ENCODE measurements at places on chromosomes 16 and 17. TPM values are rescaled to one million over a fixed set of nuclear protein-coding genes. Genes with fewer than 3 reads are reported as not detected.

The SLC22A31 gene
- total RNA-seq: not detected

The TNFRSF12A gene
- 132 TPM for total RNA-seq

The TMUB2 gene
- 22.6 TPM for total RNA-seq

The ACSM5 gene
- total RNA-seq: 11.5 TPM

The EPN3 gene
- 20.1 TPM for total RNA-seq

The FNDC8 gene
- total RNA-seq: not detected

The CCL4 gene
- not detected for total RNA-seq

The CFAP20 gene
- 11.9 TPM for total RNA-seq

The ULK2 gene
- 28.3 TPM for total RNA-seq

- no peak for DNase-seq
Observed at GRCh38 chr17:34249478-34249877, 5.6 kb upstream of the CCL2 start.

DNA sequence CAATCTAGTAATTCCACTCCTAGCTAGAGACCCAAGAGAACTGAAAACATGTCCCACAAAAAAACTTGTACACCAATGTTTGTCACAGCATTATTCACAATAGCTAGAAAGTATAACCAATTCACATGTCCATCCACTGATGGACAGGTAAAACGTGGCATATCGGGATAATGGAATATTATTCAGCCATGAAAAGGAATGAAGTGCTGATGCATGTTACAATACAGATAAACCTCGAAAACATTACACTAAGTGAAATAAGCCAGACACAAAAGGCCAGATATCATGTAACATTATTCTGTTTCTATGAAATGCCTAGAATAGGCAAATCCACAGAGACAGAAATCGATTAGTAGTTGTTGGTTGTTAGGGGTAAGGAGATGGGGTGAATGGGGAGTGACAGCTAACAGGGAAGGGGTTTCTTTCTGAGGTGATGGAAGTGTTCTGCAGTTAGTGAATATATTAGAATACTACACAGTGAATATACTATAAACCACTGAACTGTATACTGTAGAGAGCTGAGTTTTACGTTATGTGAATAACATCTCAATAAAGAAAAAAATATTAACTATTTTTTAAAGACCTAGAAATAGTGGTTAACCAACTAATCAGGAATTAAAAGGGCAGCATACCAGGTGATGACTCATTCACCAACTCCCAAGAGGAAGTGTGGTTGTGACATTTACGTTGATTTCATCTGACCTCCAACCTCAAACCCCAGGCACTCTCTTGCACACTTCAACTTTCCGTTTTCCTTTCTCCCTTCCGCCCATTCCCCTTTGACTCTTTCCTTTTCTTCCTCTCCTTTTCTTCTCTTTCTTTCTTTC lies 48.6 kb downstream of the GAS7 start:
- DNase-seq: no peak

- no peak for DNase-seq
Observed at GRCh38 chr16:86604436-86605193, 26.3 kb downstream of the FOXL1 start.

- no peak for DNase-seq
Observed at GRCh38 chr16:80693553-80693952, 110.8 kb downstream of the CDYL2 start.

DNA sequence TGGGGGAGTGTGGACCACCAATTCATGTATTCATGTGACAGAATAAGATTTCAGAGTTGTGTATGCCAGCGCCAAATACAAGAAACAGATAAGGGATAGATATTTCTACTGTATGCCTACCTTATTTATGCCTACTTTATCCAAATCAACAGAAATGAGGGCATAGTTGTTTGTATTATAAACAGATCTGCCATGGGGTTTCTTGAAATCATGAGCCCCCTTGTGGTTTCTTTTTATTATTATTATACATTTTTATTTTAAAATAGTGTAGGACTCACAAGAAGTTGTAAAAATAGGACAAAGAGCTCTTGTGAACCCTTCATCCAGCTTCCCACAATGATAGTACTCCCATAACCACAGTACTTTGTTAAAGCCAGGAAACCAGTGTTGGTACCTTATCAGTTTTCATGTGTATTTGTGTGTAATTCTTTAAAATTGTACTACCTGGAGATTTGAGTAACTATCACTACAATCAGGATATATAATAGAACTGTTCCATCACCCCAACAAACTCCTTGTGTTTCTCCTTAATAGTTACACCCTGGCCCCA lies 229.4 kb downstream of the CCDC182 start:
- DNase-seq: no peak

GRCh38 chr16:7646821-7647500 lies 314.3 kb downstream of the RBFOX1 start:
- DNase-seq: no peak

GRCh38 chr17:40291281-40291664 lies 3.6 kb downstream of the CDC6 start:
- no peak for DNase-seq

GRCh38 chr17:27747462-27748359 lies 52.6 kb downstream of the NOS2 start:
- no peak for DNase-seq

DNA sequence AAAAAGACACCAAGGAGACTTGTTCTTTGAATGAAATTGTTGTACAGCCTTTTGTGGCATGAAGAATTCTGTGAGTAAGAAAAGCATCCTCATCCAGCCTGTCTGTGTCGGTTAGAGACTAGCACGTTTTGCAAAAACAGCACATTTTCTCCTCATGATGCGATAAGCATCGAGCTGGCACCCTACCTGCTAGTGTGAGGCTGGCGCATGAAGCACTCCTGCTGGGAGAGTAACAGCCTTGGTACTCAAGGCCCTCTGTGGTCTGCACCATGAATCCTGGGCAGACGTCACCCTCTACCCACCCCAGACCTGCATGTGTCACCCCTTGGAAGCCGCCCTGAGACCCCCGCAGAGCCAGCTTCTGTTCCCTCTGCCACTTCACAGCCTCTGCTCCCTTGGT lies 92.6 kb upstream of the TMEM132E start:
- DNase-seq: no peak

DNA sequence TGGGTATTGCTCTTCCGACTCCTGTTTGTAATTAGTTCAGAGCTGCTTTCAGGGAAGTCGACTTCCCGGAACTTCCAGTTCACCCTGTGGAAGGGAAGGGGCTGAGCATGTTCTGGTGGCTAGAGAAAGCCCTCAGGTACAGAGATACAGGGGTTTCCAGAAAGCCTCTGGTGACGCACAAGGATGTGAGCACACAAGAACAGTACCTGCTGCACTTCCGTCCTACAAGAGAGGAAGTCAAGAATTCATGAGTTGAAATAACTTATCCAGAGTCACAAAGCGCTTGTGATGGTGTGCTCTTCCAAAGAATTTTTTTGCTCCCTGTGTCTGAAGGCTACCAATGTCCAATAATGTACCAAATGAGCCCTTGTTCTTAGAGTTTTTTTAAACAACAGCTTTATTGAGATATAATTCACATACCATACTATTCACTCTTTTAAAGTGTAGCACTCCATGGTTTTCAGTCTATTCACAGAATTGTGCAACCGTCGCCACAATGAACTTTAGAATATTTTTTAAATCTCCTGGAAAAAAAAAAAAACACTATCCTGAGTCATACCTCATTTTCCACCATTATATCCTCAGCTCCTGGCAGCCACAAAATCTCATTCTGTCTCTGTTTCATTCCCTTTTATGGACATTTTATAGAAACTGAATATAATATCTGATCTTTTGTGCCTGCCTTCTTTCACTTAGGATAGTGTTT lies 327.6 kb downstream of the CDH13 start:
- no peak for DNase-seq

- DNase-seq: no peak
Observed at GRCh38 chr17:66392783-66393437, 90.5 kb downstream of the PRKCA start.

- no peak for DNase-seq
Observed at GRCh38 chr16:57530104-57530521, 6.3 kb downstream of the CCDC102A start.

GRCh38 chr16:58462997-58463941 lies 36.7 kb upstream of the NDRG4 start:
- DNase-seq: no peak

DNA sequence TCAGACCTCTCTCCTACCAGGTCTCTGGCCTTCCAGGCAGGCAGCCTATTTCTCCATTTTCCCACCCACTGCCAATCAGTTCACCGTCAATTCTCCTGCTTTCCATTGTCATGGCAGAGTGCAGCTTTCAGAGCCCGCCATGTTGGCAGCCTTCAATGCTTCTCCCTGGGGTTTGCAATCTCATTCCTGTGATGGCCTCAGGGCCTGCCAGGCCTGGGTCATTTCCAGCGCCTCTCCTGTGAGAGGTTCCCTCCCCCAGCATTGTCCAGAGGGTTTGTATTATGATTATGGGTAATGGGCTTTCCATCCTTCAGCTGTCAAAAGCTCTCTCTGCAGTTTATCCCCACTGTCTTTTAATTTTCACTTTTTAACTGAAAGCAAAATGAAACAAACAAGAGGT lies 716.6 kb upstream of the CDH8 start:
- no peak for DNase-seq

DNA sequence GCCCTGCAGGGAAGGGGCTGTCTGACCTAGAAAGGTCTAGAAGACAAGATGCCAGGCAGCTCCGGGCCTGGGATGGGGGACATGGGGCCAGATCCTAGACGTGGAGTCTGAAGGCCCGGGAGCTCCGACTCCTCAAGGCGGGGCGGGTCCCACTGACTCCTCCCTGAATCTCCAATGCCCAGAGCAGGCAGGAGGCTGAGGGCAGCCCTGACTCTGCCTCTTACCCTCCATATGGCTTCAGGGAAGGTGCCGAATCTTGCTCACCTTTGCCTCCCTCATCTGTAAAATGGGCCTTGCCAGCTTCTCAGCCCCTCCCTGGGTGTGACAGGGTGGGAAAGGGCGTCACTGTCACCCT lies 14.8 kb downstream of the VASN start:
- no peak for DNase-seq

- DNase-seq: no peak
Observed at GRCh38 chr17:42188749-42189650, 3.7 kb upstream of the HCRT start.

- no peak for DNase-seq
Observed at GRCh38 chr17:63932721-63933120, 590 bp upstream of the CD79B start.

DNA sequence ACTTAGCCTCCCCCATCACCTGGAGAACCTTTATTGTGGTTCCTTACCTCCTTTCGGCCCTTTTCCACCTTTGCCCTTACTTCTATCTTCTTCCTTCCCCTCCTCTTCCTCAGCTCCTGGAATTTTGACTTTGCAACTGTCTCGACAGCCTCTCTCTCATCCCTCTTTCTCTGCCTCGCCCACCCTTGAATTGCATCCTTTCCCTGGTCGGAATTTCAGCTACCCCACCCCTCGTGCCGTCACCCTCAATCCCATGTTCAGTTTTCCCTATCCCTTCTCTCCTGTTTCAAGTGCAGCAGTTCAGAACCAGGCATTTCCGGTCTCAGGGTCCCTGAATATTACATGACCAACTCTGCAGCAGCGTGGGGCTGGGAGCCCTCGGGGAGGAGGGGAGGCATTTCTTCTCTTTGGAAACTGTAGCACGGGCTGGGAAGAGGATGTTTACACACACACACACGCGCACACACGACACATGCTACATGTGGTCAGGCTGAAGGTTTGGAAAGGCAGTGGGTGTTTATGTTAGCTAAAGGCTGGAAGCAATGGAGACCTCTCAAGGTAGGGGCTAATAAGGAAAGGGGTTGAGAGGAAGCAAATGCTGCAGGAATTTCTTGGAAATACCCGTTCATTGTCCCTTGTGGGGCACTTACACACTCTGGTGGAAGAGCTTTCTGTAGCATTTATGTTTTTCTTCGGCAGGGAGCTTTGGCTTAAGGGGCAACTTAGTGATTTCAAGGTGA lies 971 bp downstream of the MINK1 start:
- DNase-seq: peak; percentile 42

DNA sequence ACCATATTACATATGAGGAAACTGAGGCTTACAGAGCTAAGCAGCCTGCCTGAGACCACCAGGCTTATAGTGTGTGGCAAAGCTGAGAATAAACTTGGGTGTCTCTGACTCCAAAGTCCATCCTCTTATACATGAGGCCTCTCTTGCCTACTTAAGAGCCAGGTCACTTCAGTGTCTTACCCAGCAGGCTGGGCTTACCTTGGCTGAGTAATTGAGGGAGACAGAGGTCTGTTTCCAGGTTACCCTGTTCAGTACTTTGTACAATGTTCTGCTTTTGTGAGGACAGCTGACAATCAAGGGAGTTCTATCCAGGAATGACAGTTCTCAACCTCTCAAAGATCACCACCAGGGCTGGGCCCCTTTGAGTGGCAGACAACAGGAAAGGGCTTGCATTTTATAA lies 14.4 kb downstream of the NDUFAB1 start:
- DNase-seq: no peak

DNA sequence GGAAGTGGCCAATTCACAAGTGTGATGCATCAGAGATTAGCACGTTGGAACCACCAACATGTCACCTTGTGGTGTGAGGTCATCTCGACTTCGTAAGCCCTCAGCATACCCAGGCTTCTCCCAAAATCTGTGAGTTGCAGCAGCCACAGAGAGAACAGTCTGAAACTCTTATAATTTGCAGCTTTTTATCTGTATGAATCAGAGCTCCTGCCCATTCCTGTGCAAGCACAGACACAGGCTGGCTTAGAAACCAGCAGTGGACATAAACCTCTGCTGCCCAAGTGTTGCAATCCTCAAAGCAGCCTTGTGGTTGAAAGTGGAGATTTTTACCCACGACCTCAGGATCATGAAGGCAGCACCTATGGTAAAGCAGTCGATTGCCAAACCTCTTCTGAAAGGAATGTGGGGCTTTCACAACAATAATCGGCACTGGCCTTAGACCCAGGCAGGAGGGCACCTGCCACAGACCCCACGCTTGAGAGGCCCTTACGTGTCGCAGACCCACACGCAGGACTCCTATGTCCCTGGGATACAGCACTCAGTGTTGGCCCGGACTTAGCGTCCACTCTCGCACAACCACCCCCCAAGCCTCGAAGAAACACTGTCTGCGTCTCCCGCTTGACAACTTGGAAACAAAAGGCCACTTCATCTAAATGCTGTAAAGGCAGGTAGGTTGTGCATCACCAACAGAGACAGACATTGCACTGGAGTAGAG lies 24.5 kb upstream of the OSGIN1 start:
- no peak for DNase-seq

- DNase-seq: no peak
Observed at GRCh38 chr17:43702637-43703036, 40.9 kb upstream of the MEOX1 start.

GRCh38 chr17:10099051-10099571 lies 99.3 kb downstream of the GAS7 start:
- DNase-seq: no peak

All from body of pancreas (tissue), 4 donors.